T-helper 2 cell treated with Interferon-gamma antibody and Interleukin-4, amounts not matched to agents 5 μg/mL and 100 μg/mL, for 36 hours (primary cell): ENCODE measurements at places on chromosomes 2 and 18.
A peak's percentile ranks its signal among the peaks of the same experiment; 100 is the strongest.

- H3K27ac ChIP-seq: no peak overlapping the region
- H3K4me3 ChIP-seq: no peak overlapping the region
- no peaks in the 10 kb centered on the region for H3K27me3 ChIP-seq
- H3K36me3 ChIP-seq: peaks cover 64% of the 10 kb centered on the region
- DNase-seq: no peak
These were observed 22.5 kb downstream of the MOB4 start for GRCh38 chr2:197538412-197538811.

GRCh38 chr2:236286873-236287545, 22.8 kb upstream of the ASB18 start:
- no peaks in the 10 kb centered on the region for H3K27me3 ChIP-seq
- H3K36me3 ChIP-seq: no peaks in the 10 kb centered on the region
- H3K4me1 ChIP-seq: no peaks in the 10 kb centered on the region

DNA sequence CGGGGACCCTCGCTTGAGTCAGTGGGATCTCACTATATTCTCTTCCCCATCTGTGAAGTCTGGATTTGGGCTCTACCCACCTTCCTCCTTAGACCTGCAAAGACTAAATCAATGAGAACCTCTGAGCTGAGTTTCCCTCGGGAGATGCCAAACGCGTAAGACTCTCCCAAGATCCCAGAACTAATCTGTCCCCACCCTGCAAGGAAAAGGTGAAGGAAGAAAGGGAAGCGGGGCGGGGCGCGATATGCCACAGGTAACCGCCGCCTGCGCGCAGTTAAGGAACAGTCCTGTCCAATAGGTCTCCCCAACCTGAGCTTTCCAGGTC, 780 bp downstream of the SRD5A2 start:
- H3K36me3 ChIP-seq: no peaks in the 10 kb centered on the region
- H3K27ac ChIP-seq: no peak overlapping the region
- H3K27me3 ChIP-seq: peaks cover 32% of the 10 kb centered on the region
- no peak for DNase-seq

- no peaks in the 10 kb centered on the region for H3K36me3 ChIP-seq
- DNase-seq: no peak
- no peaks in the 10 kb centered on the region for H3K4me1 ChIP-seq
- no peaks in the 10 kb centered on the region for H3K27me3 ChIP-seq
- no peak overlapping the region for H3K4me3 ChIP-seq
- no peak overlapping the region for H3K27ac ChIP-seq
These were observed 442.2 kb downstream of the DSEL start for GRCh38 chr18:67074309-67074708.

GRCh38 chr2:25323610-25324189, 18.0 kb downstream of the DNMT3A start:
- peak overlapping the region; percentile 78 for H3K27ac ChIP-seq
- peaks cover 38% of the 10 kb centered on the region for H3K36me3 ChIP-seq
- DNase-seq: no peak
- no peaks in the 10 kb centered on the region for H3K27me3 ChIP-seq

DNA sequence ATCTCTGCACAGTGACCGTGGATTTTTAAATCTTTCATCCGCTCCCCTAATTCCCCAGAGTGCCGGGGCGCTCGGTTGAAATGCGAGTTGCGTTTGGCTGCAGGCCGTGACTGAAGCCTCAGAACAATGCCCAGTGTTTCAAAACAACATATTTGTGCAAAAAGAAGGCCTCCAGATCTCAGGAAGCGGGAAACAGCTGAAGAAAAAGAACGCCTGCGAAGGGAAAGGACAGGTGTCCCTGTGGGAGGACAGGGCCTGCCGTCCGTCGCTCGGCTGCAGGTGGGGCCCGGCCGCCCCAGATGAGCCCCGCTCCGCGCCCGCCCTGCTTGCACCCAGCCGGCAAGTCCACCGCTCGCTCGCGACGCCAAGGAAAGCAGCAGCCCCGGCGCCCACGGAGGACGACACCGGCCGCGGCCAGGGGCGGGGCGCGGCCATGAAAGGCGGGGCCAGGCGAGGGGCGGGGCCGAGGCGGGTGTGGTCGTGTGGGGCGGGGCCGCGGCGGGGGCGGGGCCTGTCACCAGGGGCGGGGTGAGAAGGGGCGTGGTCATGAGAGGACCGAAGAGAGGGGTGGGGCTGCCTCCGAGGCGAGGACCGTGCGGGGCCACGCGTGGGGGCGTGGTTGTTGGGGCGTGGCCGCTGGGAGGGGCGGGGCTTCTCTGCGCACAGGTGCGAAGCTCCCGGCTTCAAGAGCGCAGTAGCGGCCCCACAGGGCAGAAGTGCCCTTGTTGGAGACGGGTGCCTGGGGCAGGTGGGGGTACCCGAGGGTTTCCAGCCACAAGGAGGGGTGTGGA, 17.6 kb upstream of the BOK start:
- H3K27ac ChIP-seq: no peak overlapping the region
- peaks cover 23% of the 10 kb centered on the region for H3K27me3 ChIP-seq
- H3K4me1 ChIP-seq: peaks cover 2% of the 10 kb centered on the region
- peak; percentile 59 for DNase-seq
- H3K36me3 ChIP-seq: no peaks in the 10 kb centered on the region
- H3K4me3 ChIP-seq: peak overlapping the region; percentile 61

DNA sequence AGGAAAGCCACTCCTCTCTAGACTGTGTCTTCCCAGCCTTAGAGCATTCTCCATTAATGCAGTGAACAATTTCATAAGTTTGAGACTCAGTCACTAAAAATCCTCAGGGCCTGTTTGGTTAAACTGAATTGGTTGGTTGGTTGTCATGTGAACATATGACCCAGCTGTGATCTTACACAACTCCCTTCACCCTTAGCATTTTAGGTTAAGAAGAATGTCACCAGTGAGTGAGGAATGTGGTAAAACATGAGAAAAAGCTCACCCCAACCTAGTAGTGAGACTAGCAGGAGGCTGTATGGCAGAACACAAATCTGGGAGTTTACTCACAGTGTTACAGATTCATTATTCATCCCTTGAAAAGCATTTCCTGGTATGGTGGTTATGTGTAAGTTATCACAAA, 32.4 kb downstream of the LHCGR start:
- no peaks in the 10 kb centered on the region for H3K4me1 ChIP-seq
- H3K27me3 ChIP-seq: no peaks in the 10 kb centered on the region
- H3K27ac ChIP-seq: no peak overlapping the region

DNA sequence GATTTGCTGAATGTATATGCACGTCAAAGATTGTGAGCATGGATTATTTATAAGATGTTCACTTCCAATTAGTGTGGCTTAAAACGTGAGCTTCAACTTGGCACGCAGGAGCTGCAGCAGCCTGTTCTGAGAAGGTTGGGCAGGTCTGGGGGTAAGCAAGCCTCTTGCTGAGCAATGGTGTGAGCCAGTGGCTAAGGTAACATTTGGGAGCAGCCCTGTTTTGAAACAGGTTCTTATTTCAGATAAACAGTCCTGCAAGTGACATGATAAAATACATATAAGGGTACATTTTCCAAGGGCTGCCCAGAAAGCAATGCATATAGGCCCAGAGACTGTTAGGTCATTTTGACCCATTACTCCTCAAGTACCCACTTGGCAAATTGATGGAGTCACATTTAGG, 415.3 kb downstream of the ZNF521 start:
- H3K4me1 ChIP-seq: no peaks in the 10 kb centered on the region
- no peak overlapping the region for H3K4me3 ChIP-seq
- no peak for DNase-seq

DNA sequence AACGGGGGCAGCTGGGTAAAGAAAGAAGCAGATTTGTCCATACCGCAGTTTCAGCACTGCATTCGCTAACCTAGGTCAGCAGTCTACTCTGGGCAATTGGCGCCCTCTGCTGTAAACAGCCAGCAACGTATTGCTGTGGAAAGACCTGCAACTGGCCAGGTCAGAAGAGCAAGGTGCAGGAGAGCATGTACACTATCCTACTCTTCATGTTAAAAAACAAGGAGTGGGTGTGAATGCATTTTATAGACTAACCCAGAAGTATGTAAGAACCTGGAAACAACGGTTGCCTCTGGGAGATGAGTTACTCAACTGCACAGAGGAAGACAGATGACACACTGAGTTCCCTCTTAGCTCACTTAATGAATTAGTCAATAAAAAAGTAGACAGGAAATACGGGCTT, 6.2 kb downstream of the MRPS5 start:
- peaks cover 38% of the 10 kb centered on the region for H3K36me3 ChIP-seq
- H3K4me1 ChIP-seq: peaks cover 34% of the 10 kb centered on the region
- H3K4me3 ChIP-seq: peak overlapping the region; percentile 21
- H3K27me3 ChIP-seq: no peaks in the 10 kb centered on the region

DNA sequence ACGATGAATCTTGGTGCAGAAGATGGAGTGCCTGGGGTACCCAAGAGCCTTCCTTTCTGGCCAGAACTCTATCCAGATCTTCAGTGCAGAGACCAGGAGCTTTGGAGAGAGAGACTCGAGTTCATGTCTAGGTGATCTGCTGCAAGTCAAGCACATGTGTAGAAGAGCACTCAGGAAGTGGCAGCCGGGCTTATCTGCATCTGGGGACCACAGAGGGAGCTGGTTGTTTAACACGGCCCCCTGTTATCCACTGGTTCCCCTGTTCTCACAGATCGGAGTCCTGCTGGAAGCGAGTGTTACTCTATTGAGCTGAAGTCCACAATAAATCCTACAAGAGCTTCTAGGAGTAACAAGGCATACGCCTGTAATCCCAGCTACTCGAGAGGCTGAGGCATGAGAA, 128.3 kb downstream of the ACOXL start:
- peaks cover 36% of the 10 kb centered on the region for H3K27me3 ChIP-seq
- H3K4me3 ChIP-seq: peak overlapping the region; percentile 39
- H3K27ac ChIP-seq: peak overlapping the region; percentile 46
- peaks cover 3% of the 10 kb centered on the region for H3K36me3 ChIP-seq

- H3K27me3 ChIP-seq: peaks cover 14% of the 10 kb centered on the region
- H3K27ac ChIP-seq: no peak overlapping the region
- no peaks in the 10 kb centered on the region for H3K36me3 ChIP-seq
- no peaks in the 10 kb centered on the region for H3K4me1 ChIP-seq
- DNase-seq: no peak
These were observed 126.8 kb downstream of the GLI2 start for GRCh38 chr2:120862201-120863060.

- H3K4me3 ChIP-seq: peak overlapping the region; percentile 53
- H3K27me3 ChIP-seq: peaks cover 7% of the 10 kb centered on the region
- peak overlapping the region; percentile 89 for H3K27ac ChIP-seq
- DNase-seq: no peak
- H3K36me3 ChIP-seq: peaks cover 14% of the 10 kb centered on the region
- peaks cover 28% of the 10 kb centered on the region for H3K4me1 ChIP-seq
These were observed 36.2 kb upstream of the BMP10 start for GRCh38 chr2:68907232-68907919.

DNA sequence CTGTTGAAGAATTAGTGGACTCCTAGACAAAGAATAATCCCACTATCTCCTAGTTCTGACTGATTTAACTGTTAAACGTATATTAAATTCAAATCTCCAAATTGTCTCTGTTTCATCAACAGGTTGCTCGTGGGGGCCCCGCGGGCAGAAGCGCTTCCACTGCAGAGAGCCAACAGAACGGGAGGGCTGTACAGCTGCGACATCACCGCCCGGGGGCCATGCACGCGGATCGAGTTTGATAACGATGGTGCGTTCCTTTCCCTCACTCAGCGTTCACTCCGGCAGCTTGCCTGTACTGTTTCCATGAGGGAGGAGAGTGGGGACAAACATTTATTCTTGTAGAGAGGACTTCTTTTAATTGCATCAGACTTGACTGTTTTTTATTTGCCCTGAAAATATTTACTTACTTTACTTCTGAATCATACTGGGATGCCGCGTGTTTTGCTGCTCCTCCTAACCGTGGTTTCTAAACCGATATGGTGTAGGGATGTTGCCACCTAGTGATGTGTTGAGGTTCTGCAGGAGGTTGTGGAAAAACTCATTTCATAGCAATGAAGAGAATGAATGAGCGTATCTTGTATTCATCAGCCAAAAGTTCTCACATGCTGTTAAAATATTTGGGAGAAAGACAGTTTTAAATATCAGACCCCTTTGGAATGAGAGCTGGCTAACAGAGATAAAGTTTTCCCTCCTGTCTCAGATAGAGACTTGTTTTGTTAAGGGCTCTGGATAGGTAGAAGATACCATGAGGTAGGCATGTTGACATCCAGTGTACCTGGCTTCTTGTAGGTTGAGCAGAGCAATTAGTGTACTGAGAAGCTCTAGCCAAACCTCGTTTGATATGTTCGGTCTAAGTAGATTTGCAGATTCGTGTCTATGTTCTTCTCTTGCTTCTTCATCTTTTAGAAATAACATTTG, 38.3 kb downstream of the ITGA6 start:
- peak overlapping the region; percentile 16 for H3K4me3 ChIP-seq
- H3K36me3 ChIP-seq: peaks cover 6% of the 10 kb centered on the region
- peaks cover 51% of the 10 kb centered on the region for H3K4me1 ChIP-seq
- H3K27ac ChIP-seq: no peak overlapping the region
- peak; percentile 42 for DNase-seq
- H3K27me3 ChIP-seq: peaks cover 20% of the 10 kb centered on the region

DNA sequence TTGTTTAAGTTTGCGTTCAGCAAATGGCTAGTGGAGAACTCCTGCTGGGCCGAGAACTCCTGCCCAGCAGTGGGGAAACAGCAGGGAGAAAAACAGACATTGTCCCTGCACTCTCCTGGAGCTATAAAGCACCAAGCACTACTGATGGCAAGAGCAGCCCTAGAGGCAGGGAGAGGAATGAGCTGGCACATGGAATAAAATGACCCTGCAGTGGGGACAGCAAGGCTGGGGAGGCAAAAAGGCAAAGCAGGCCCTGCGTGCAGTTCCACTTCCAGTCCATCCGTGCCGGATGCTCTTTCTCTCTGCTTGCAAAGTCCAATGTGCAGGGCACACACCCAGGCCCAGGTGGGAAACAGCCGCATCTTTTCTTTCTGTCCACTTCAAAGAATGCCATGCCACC, 415.5 kb downstream of the LRATD1 start:
- no peaks in the 10 kb centered on the region for H3K36me3 ChIP-seq
- no peak overlapping the region for H3K27ac ChIP-seq
- no peaks in the 10 kb centered on the region for H3K4me1 ChIP-seq
- no peak for DNase-seq
- no peak overlapping the region for H3K4me3 ChIP-seq

GRCh38 chr18:63376538-63376937, 9.5 kb upstream of the KDSR start:
- no peak overlapping the region for H3K27ac ChIP-seq
- DNase-seq: no peak
- H3K4me1 ChIP-seq: peaks cover 27% of the 10 kb centered on the region
- H3K36me3 ChIP-seq: peaks cover 6% of the 10 kb centered on the region

DNA sequence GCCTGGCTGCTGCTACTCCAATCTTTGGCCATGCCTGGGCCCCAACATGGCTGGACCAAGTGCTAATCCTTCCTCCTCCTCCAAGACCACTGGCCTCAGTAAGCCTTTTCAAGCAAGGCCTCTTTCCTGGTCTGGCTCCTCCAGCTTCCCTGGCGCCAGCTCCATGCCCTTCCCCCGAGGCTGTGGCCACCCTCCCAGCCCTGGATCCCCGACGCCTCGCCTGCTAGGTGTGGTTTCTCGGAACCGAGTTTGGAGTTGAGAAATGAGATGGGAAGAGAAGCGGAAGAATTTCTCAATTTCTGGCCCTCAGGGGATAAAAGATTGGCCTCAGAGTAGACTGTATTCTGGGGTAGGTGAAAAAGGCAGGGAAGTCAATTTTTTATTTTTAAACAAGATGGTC, 46.4 kb downstream of the ADCY3 start:
- H3K4me3 ChIP-seq: no peak overlapping the region
- H3K27ac ChIP-seq: no peak overlapping the region
- no peaks in the 10 kb centered on the region for H3K4me1 ChIP-seq
- peaks cover 6% of the 10 kb centered on the region for H3K36me3 ChIP-seq
- DNase-seq: no peak
- H3K27me3 ChIP-seq: no peaks in the 10 kb centered on the region
